ENCODE measurements at places on chromosomes 6 and 20.

- peaks cover 3% of the 10 kb centered on the region for H3K4me1 ChIP-seq
- DNase-seq = no peak
- H3K4me3 ChIP-seq = no peak overlapping the region
- H3K36me3 ChIP-seq = peaks cover 5% of the 10 kb centered on the region
- no peaks in the 10 kb centered on the region for H3K27me3 ChIP-seq
Measured at GRCh38 chr20:2837221-2837960, 3.1 kb downstream of the PCED1A start.

DNA sequence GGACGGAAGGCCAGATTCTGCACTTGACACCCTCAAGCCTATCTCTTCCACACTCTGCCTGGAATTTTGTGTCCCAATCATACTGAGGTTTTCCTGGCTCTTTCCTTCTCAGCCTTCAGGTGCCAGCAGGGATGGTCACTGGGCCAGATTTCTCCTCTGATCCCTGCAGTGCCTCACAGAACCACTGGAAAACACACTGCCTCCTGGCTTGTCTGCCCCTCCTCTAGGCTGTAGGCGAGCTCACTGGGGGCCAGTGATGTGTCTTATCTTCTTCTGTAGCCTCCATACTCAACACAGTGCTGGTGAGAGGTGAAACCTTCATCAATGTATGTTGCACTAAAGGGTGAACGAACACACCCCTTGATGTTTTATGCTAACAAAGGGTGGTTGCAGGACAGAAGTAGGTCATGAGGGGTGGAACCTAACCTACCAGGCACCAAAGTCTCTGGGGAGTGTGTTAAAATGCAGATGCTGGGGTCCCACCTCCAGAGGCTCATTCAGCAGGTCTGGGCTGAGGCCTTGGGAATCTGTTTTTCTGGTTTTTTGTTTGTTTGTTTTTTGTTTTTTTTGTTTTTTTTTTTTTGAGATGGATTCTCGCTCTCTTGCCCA lies 80.3 kb downstream of the CDH26 start:
- H3K27me3 ChIP-seq = no peaks in the 10 kb centered on the region
- H3K4me1 ChIP-seq = no peaks in the 10 kb centered on the region
- no peak overlapping the region for H3K4me3 ChIP-seq
- H3K36me3 ChIP-seq = no peaks in the 10 kb centered on the region

DNA sequence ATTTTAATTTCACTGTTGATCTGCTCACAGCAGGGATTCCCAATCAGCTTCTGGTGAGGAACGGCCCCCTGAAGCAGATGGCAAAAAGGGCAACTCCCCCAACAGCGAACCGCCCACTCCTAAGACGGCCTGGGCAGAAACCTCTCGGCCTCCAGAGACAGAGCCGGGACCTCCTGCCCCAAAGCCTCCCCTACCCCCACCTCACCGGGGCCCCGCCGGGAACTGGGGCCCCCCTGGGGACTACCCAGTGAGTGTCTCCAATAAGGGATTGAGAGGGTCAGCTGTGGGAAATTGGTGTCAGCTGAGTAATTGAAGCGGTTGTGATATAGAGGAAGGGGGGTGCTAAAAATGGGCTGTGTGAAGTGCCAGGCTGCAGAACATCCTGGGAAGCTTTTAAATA lies 6.4 kb downstream of the PRRC2A start:
- H3K4me3 ChIP-seq = no peak overlapping the region
- H3K27me3 ChIP-seq = no peaks in the 10 kb centered on the region
- no peak for DNase-seq
- no peak overlapping the region for H3K27ac ChIP-seq

DNA sequence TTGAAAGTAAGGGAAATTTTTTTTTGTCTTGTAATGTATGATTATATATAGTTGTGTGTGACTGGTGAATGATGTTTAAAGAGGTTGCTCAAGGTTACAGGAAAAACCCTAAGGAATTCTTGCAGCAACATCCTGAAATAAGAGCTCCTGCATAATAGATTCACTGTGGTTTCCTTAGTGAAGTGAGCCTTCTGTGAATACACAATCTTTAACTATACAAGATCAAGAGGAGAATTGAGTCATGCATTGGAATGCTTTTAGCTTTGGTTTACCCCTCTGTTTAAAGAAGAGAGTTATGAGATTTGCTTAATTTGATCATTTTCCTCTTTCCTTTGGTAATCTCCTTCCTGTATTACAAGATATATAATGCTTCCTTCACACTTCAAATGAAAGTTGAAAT lies 141.6 kb upstream of the EYA4 start:
- no peak overlapping the region for H3K4me3 ChIP-seq
- no peaks in the 10 kb centered on the region for H3K4me1 ChIP-seq
- no peak for DNase-seq

DNA sequence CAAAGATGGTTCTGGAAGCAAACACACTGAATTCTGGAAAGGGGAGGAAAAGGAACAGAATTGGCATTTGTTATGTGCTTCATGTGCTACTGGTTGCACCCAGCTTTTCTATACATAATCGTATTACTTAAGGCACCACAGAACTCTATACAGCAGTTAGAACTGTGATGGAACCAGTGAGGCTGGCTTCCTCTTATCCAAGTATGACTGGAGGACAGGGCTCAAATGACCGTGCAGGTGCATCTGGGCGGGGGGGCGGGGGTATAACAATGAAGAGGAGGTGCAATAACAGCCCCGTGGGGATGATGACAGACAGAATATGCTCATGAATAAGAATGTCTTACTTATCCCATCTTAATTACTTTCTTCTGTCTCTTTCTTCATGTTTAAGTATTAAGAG lies 144.2 kb downstream of the BTBD9 start:
- no peaks in the 10 kb centered on the region for H3K27me3 ChIP-seq
- H3K27ac ChIP-seq = no peak overlapping the region
- no peaks in the 10 kb centered on the region for H3K36me3 ChIP-seq
- DNase-seq = no peak
